ENCODE measurements at places on chromosomes 7 and 10.

GRCh38 chr10:1964476-1964875 lies 227.2 kb upstream of the ADARB2 start:
- DNase-seq: no peak

- no peak for DNase-seq
Observed at GRCh38 chr10:11284291-11285085, 266.8 kb downstream of the CELF2 start.

DNA sequence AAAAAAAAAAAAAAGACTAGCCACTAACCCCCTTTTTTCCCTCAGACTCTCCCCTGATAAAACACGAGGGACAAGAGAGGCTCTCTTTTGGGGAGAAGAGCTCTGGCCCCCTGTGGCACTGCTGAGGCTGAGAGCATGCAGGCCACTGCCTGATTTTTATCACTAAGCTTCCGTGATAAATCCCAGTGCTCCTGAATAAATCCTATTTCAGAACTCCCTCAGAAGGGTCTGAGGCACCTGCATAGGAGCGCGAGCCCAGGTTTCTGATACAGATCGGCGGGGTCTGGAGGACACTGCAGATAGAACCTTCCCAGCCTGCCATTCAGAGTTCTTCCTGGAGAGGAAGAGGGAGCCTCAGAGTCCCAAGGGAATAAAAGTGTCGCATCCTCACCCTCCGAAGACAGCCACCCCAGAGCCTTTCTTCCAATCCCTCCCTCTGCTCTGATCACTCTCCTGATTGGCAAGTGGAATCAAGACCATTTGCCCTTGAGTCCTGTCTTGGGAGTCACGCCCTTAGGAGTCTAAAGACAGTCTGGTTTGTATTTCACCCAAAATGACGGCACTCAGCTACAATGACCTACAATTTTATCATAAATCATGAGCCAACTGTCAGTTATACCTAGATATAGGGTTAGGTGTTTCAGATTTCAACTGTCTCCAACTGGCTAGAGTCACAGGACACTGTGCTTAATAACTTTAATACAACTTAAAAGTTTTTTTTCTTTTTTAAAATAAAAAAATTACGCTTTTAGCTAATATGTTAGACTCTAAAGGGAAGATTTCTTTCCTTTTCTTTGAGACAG lies 153.5 kb downstream of the RNF216 start:
- DNase-seq: no peak

GRCh38 chr7:154450451-154450850 lies 398.3 kb downstream of the DPP6 start:
- no peak for DNase-seq

- no peak for DNase-seq
Observed at GRCh38 chr10:96288151-96288621, 16.0 kb upstream of the DNTT start.
